Muscle of leg (tissue), 16 donors: ENCODE measurements at places on chromosomes 11 and 22. TPM values are rescaled to one million over a fixed set of nuclear protein-coding genes. Genes with fewer than 3 reads are reported as not detected.

Gene OR51G1
- total RNA-seq, result not detected

Gene ZNF280B
- total RNA-seq, result 3.1 TPM

Gene TMEM191B
- 0.13 TPM for total RNA-seq

Gene FTH1
- 445 TPM for total RNA-seq

Gene ETS1
- 35.3 TPM for total RNA-seq

GRCh38 chr11:11442791-11443190 is 89.7 kb upstream of the CSNK2A3 start:
- no peak for DNase-seq

DNA sequence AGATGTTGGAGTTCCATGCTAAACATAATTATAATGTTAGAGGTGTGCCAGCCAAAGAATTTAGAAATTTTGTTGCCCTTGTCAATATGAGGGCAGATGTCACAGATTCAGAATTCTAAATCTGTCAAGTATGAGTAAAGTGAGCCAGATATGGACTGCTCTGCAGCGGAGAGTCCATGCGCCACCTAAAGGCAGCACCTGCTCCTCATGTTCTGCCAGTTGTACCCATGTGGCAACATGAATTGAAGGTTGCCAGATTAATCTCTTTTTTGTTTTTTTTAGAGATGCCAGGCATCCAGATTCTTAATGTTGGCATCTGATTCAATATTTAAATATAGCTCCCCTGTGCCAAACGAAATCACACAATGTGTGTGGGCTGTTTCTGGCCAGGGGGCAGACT is 678.6 kb upstream of the ANO5 start:
- DNase-seq, result peak; percentile 14

- no peak for DNase-seq
Observed at GRCh38 chr22:32820131-32821119, 18.9 kb downstream of the TIMP3 start.

DNA sequence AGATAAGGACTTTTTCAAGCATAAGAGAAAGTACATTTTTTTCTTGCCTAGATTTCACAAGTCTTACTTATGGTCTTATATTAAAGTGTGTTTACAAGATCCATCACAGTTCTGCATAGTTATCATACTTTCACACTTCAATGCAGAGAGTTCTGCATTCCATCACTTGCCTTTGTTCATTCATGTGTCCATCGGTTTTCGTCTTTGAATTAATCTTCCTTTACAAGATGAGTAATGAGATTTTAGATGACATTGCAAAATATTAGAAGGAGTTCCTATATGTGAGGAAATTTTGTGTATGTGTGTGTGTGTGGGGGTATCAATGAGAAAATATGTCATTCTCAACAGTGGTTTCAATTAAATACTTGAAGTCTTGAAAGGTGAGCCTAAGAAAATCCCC is 98.1 kb upstream of the GUCY1A2 start:
- DNase-seq, result no peak

GRCh38 chr22:19789406-19789805 is 28.8 kb downstream of the TBX1 start:
- DNase-seq, result no peak

DNA sequence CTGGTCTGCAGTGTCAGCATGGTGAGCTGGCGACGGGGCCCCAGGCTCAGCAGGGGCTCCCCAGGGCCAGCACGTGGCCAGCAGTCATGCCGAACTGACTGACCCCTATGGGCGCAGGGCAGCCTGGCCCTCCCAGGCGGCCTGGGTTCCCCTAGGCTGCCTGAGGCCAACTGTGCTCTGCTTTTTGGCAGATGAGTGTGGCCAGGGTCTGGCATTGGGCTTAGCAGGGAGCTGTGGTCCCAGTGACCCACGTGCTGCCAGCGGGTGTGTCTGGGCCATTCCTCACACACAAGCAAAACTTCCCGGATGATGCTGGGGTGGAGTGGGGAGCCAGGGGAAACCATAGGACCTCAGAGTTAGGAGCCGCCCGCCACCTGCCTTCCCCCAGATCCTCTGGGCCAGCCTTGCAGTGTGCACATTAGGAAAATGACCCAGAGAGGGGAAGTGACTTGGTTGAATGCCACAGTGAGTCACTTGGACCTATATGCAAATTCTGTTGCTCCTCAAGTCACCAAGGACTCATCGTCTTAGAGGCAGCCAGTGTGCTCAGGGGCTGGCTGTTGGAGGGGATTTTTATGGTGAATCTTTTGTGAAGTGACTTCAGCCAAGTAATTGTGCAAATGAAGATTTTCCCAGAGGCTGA is 6.5 kb downstream of the ADORA2A start:
- DNase-seq, result peak; percentile 96

DNA sequence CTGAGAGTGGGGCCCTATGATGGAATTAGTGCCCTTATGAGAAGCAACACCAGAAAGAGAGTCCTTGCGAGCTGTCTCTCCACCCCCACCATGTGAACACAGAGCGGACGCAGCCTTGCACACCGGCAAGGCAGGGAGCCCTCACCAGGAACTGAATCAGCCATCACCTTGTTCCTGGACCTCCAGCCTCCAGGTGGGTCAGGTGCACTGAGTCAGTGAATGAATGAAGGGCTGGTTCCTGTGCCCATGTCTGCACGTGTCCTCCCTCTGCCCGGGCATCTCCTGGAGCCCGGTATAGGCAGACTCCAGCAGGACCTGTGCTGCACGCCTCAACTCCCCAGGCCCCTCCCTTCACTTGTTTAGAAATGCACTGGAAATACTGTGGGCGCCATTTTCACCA is 54.9 kb downstream of the LINC01488 start:
- DNase-seq, result no peak

GRCh38 chr11:60498853-60499252 is 6.3 kb downstream of the MS4A12 start:
- DNase-seq, result peak; percentile 41

DNA sequence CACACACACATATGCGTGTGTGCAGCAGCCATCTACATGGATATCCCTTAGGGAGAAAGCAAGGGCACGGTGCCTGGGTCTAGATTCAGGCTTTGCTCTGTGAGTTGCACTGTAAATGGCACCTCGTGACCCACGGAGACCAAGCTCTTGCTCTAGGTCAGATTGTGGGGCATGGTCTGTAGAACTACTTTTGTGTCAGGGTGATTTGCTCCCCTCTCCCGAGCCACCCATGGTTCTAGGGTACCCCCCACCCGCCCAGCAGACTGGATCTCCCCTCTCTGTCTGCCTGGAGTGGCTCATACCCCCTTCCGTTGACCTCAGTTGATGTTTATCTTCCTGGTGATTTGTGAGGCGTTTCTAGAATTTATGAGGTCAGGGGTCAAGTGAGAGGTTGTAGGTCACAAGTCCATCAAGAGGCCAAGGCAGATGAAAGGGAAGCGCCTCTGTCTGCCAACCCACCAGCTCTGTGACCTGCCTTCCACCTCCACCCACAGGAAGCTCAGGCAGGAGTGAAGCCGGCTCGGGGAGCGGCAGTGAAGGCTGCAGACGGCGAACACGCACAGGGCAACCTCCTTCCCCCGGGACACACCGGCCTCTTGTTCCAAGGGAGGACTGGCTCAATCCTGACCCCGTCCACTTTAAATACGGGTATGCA is 76.2 kb upstream of the TTLL12 start:
- peak; percentile 30 for DNase-seq

DNA sequence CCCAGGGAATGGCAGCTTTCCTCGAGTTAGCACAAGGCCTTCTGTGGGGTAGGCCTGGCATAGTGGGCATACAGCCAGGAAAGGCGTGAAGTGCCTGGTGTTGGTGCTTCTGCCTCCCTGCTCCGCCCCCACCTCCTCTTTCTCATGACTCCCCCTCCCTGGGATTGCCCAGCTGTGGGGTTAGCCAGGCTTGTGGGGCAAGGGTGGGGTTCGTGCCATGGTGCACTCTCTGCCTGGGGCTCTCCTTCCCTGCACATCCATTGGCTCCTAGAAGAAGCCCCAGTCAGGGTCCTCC is 236.8 kb upstream of the NCAM1 start:
- no peak for DNase-seq

DNA sequence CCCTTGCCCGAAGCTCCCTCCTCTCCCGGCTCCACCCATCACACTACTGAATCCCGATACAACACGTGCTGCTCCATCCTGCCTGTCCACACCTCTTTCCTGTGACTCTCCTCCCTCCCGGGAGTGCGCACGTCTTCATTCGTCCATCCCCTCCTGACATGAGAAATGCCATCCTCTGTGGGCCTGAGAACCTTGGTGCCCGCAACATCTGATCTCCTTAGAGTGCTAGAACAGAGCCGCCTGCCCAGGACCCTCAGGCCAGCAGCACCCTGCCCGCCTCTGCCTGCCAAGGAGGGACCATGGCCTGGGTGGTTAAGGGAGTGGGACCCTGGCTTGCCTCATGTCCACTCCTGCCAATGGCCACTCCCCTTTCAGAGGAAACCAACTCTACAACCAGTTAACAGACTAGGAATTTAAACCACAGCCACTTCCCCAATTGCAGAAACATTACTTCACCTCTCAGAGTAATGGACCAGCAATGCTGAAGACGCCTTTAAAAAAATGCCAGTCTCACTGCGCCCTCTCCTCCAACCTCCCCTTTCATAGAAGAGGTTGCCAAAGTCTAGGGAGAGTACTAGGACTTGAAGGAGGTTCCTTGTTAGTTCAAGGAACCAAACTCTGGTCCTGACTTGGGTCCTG is 466.3 kb downstream of the OPCML start:
- DNase-seq, result no peak

GRCh38 chr11:33706546-33706945 is 5.9 kb upstream of the C11orf91 start:
- peak; percentile 42 for DNase-seq

- DNase-seq, result peak; percentile 57
Observed at GRCh38 chr11:77821349-77821851, 456 bp downstream of the AAMDC start.

DNA sequence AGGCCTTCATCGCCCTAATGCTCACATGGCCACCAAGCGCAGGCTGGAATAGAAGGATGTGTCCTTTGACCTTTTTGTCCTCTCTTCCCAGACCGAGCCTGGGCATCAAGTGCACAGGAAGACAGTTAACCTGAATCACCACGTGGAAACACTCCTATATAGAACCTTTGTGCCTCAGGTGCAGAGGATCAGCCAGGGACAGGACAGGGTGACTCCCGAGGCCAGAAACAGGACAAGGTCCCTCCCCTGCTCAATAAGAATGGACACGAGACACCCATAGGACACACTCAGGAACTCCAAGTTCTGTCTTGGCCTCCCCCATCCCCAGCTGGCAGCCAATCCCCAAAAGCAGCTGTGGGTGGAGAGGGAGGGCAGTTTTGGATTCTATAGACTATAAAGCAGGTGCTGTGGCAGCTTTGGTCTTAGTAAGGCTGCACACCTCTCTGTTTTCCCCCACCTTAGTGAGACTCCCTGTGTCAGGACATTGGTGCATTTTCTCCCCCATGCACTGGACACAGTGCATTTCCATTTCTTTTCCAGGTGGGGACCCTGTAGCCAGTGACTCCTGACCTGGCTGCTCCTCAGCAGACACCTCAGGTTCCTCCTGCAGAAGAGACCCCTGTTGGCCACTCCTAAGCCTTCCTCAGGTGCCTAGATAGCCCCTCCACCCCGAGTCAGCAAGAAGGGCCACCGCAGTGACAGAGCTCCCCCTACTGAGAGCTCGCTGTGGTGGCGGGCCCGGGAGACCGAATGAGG is 43.6 kb upstream of the POU2AF1 start:
- peak; percentile 59 for DNase-seq

DNA sequence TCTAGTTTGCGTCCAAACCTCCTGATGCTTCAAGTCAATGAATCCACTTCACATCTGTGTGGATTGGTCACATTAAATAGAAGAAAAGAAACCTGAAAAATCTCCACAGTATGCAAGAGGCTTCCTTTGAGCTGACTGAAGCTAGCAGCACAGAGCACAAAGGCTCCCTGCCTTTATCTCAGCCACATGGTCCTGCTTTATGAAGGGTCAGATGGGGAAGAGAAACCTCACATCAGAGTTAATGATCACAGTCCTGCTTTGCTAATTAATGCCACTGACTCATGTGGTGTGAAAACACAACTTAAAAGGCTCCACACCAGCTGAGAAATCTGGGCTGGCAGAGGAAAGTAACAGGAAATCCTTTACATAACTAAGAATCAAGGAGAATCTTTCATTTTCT is 1291.0 kb downstream of the LRRC4C start:
- DNase-seq, result no peak

DNA sequence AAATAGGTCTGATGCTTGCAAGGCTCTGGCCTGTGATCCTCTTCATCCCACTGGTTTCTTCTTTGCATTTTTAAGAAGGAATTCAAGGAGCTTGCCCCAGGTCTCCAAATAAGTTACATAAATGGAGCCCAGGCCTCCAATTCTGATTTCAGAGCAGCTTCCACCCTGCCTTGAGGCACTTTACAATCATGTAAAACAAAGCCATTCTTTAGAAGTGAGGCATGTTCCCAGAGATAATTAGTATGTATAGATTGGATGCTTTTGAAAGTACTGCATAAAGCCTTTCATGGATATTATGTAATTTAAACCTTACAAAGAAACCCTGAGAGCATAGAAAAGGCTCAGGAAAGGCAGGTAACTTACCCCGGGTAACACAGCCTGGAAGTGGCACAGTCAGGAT is 466.5 kb downstream of the MIAT start:
- DNase-seq, result no peak

DNA sequence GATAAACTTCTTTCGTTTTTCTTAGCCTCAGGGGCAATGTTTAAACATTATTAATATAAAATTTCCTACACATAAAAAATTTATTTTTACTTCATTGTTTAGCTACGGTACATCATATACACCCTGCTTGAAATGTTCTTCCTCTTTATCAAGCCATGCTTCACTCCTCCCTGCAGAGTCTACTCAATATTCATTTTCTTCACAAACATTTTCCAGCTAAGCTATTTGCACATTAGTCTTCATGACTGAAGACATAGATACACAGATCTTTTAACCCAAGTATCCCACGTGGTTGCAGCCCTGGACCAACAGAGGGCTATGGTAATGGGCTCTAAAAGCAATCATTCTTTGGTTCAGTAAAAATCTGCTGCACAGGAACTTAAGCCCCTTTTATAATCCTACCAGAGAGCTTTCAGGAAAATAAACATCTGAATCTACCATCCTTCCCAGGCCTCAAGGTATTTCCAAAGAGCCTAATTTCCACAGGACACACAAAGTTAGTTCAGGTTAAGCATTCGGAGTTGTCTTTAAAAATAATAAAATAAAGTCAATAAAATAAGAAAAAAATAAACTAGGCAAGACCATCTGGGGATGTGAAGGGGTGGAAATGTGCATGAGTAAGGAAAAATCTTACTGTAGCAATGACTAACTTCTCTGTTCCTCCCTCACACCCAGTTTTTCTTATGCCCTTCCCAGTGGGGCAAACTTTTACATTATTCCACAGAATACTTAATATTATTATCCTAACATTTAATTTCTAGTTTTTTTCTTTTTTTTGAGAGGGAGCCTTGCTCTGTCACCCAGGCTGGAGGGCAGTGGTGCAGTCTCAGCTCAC is 21.6 kb upstream of the OR6X1 start:
- DNase-seq, result no peak

- DNase-seq, result peak; percentile 14
Observed at GRCh38 chr22:44870021-44870420, 117.6 kb downstream of the ARHGAP8 start.

GRCh38 chr11:56659755-56660154 is 3.7 kb upstream of the OR5AR1 start:
- no peak for DNase-seq

GRCh38 chr22:43744700-43745410 is 67.2 kb downstream of the EFCAB6 start:
- DNase-seq, result peak; percentile 25
